Activated naive CD4-positive, alpha-beta T cell treated with anti-CD3 and anti-CD28 coated beads for 36 hours (primary cell): ENCODE measurements at places on chromosomes 4 and X. TPM values are rescaled to one million over a fixed set of nuclear protein-coding genes. Genes with fewer than 3 reads are reported as not detected.

- no peak for DNase-seq
These were observed 277.8 kb downstream of the DMD start for GRCh38 chrX:32933548-32933947.

- DNase-seq: no peak
These were observed 76.2 kb downstream of the DOCK11 start for GRCh38 chrX:118571836-118572235.

GRCh38 chrX:46755671-46756070, 3.2 kb downstream of the SLC9A7 start:
- no peak for DNase-seq

The CT47B1 gene
- total RNA-seq: not detected

The CCNA2 gene
- 133 TPM for total RNA-seq
